ENCODE measurements at places on chromosomes 16 and 17.

DNA sequence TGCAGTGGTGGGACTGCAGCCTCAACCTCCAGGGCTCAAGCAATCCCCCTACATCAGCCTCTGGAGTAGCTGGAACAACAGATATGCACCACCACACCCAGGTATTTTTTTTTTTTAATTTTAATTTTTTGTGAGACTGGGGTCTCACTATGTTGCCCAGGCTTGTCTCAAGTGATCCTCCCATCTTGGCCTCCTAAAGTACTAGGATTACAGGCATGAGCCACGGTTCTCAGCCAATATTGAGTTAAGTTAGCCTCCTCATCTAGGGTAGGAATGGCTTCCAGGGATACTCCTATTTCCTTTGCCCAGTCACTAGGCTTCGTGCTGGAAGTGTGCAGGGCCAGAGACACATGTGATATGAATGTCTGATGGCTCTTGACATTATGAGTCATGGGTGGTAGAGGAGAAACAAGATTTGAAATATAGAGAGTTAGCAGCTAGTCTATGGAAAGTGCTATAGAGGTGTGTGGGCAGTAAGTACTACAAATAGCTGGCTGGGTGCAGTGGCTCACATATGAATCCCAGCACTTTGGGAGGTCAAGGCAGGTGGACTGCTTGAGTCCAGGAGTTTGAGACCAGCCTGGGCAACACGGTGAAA, 8.0 kb upstream of the HES7 start:
- no peak for DNase-seq

GRCh38 chr17:76063875-76064546, 8.3 kb downstream of the SRP68 start:
- no peak for DNase-seq

- DNase-seq = peak; percentile 47
These were observed 43.3 kb downstream of the HAPSTR1 start for GRCh38 chr16:9134739-9135138.

- DNase-seq = no peak
These were observed 76.1 kb downstream of the MPRIP start for GRCh38 chr17:17118399-17118798.

DNA sequence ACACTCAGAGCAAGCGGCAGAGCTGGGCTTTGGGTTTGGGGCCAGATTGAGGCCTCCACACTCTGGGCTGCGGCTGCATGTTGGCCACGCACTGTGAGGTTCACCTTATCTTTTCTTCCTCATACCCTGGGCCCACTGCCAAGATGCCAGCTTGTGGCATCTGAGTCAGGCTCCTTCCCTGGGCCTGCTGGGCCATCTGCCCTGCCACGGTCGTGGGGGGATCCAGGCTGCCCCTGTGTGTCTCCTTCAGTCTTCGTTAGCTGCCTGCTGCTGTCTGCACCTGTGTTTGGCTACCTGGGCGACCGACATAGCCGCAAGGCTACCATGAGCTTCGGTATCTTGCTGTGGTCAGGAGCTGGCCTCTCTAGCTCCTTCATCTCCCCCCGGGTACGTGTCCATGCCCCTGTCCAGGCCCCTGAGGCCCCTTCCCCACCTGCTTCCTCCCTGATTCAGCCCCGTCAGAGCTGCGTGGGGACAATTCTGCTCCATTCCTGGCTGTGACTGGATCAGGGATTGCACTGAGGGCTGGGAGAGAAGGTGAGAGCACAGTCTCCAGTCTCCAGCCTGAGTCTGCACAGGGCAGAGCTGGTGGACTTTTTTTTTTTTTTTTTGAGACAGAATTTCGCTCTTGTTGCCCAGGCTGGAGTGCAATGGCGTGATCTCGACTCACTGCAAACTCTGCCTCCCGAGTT, 11.2 kb downstream of the SPNS3 start:
- DNase-seq = no peak

GRCh38 chr17:38768417-38768816, 15.9 kb downstream of the PSMB3 start:
- no peak for DNase-seq

DNA sequence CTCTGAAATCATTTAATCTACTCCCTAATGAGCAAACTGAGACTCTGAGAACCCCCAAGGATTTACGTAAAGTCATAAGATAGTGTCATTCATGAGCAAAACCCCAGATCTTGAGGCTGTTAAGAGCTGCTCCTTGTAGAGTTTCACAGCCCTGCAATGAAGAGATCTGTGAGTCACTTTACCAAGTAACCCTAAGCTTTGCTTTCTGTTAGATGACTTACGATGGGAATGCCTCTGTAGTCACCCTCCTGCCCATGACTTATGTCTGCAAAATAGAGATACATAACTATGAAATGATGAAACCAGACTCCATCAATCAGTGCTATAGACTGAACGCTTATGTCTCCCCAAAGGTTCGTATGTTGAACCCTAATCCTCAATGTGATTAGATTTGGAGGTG, 117.7 kb downstream of the HS3ST3A1 start:
- DNase-seq = no peak

DNA sequence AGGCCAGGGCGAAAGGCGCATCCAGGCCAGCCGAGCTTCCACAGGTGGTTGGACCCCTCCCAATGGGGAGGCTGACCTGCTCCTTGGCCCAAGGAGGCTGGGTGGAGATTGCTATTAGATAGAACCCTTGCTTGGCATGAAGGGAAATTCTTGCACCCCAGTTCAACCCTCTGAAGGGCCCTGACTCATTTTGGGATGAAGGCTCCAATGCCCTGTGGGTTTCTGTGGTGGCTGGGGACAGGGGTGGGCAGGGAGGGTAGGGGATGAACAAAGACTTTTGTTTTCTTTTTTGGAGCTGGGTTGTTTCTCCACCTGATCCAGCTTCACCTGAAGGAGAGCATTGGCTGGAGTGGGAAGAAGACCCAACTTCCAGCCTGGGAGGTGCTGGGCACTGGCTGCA, 16.7 kb upstream of the TBX21 start:
- DNase-seq = no peak

- no peak for DNase-seq
These were observed 226.7 kb upstream of the MYOCD start for GRCh38 chr17:12438813-12439586.

GRCh38 chr17:78359997-78360370, at the start of gene SOCS3:
Gene SOCS3 (minus strand): TSS chr17:78360077. CDS start chr17:78359095, 982 bp downstream.
- peak; percentile 98 for DNase-seq

- no peak for DNase-seq
These were observed 11.3 kb upstream of the RASD1 start for GRCh38 chr17:17507465-17508011.

DNA sequence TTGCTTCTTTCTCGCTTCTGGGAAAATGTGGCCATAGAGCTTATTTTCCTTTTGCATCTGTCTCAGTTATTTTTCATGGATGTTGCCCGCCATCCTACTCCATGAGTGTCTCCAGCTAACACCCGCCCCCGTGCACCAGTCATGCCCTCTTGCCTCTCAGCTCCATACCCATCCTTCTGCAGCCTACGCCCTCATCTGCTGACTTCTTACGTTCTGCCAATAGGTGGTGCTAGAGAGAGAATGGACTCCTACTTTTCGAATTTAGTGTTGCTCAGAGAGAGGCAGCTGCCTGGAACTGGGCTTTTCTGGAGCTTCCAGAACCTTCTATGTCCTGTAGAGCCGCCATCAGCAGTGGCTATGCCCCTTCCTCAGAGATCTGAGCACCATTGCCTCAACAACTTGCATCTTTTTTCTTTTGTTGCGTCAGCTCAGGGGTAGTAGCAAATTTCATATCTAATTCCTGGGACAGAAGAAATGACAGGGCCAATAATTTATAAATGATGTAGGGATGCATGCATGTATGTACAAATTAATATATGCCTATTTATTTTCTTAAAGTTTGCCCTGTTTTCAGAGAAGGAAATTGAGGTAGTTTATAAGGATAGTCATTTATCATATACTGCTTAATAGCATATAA, 119.7 kb upstream of the MYOCD start:
- peak; percentile 4 for DNase-seq

GRCh38 chr16:47581114-47581513, 120.0 kb downstream of the PHKB start:
- no peak for DNase-seq

DNA sequence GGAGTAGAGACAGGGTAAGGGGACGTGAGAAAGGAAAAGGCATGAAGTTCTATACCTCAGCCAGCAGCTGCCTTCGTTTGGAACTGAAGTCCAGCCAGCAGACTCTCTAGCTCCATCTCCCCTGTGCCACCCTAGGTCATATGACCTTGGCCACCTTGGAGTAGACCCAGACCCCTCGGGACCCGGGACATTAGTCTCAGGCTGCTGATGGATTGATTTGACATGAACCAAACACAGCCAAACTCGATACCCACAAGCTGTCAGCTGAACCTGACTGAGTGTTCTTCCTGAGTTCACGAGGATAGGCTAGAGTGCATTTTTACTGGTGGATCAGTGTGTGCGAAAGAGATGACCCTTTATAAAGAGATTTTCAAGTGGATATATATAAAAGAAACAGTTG, 68.5 kb downstream of the YPEL2 start:
- no peak for DNase-seq

DNA sequence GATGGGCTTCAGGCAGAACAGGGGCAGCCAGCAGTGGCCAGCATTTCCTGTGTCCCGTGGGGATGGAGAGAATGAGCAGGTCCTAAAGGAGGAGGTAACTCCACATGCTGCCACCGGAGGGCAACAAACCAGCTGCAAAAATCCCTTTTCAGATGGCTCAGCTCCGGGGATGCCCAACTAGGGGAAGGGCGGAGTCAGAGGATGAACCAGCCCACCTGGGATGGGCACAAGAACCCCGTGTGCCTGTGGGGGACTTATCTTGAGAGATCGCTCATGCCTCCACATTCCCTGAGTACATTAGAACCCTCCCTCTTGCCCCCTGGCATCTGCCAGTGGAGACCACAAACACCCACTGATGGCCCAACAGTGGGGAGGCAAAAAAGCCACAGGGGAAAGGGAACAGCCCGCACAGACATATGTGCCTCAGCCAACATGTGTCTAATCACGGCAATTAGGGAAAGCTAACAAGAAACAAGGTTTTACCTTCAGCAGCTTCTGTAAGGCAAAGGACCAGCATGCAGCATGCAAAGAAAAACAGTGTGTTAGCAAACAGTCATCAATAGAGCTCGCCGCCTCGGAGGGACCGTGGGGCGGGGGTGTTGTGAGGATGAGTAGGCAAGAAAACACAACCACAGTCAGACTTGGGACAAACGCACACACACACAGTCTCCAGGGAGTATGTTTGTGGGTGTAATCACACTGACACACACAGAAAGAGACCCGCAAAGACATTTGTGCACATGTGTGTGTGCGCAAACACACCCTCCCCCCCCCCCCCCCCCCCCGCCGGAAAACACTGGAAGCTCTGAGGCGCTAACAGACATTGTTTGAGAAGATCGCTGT, 64.0 kb downstream of the MYO18A start:
- DNase-seq = peak; percentile 35

DNA sequence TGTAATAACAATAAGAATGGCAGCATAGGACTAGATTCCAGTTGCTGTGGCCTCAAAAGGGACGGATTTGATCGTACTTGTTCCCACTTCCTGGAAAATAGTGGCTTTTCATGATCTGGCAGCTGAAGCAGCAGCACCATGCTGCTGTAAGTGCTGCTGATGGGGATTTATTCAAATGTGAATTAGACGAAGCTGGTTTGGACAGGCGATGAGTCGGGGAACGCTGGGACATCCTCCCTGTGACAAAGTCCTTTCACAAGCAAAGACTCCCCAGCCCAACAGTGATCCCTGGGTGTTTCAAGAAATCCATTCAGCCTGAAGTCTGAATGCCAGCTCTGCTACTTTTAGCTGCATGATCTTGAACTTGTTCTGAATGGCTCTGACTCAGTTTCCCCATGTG, 88.6 kb upstream of the XYLT1 start:
- DNase-seq = no peak

DNA sequence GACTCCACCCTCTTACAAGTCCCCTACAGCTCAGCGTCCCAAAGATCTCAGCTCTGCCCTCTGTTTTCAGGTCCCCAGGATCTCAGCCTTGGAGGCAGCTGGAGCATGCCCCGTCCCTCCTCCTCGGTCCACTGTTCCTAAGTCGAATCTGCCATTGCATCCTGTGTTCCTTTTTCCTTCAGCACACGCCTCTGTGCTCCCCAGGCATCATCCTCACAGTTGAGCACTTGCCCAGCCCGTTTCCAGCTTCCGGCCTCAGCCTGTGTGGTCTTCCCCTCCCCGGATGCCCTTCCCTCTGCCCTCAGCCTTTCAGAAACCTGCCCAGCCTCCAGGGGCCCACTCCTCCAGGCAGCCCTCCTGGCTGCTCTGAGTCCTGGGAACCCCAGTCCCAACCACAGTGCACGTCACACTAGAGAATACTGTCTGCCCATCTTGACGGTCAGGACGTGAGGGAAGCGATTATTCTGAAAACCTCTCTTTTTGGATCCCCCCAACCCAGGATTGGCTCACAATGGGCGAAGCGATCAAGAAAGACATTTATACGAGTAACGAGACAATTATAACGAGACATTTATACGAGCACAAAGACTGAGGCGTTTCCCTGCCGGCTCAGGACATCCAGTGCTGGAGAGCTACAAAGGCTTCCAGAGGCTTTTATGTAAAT, 41.4 kb downstream of the RPH3AL start:
- no peak for DNase-seq

DNA sequence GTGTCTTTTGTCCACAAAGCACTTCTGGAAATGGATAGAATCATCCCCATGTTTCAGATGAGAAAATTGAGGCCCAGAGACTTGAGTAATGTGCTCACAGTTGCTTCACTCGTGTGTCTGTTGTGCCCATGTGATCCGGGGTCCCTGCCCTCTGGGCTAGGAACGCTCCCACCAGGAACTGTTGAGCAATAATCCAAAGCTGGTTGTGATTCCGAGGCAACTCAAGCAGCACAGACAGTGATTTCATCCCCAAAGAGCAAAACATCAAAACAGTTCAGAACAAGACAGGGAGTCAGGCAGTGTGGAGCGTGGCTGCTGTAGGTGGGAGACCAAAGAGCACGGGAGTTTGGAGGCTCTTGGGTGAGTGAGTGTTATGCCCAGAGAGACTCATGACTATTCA, 205.0 kb upstream of the ASIC2 start:
- DNase-seq = no peak

DNA sequence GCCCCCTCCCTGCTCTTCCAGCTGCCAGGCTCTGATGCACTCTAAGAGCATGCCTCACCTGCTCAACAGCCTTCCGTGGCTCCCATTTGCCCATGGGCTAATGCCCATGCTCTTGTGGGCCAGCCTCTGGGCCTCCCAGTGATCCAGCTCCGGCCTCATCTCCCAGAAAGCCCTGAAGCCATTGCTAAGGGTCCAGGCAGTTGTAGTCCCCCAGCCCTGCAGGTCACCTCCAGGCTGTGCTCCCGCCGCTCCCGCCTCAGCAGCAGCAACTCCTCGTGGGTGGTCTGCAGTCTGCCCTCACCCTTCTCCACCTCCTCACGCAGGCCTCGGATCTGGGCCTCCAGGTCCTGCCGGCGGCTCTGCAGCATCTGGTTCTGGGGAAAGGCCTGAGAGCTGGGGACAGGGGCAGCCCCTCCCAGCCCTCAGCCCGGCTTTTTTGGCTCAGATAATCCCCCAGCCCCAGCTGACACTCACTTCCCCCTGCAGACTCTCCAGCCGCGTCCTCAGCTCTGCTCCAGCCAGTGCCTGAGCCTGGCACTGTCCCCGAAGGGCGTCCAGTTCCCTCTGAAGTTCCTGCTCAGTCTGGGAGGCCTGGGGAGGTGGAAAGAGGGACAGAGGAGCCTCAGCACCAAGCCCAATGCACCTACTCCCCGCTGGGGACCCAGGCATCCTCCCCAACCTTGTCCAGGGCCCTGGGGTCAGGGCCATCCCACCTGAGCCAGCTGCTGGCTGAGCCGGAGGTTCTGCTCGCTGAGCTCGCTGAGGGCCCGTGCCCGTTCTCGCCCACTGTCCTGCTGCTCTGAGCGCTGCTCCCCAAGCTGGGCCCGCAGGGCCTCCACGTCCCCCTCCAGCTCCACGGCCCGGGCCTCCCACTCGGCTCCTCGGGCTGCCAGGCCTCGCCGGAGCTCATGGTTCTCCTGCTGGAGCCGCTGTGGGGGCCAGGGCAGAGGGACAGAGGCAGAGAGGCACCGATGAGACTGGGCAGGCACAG, 6.2 kb downstream of the BICDL2 start:
- DNase-seq = no peak
